ENCODE measurements at places on chromosomes 5 and 9.

- no peak for DNase-seq
These were observed 19.3 kb upstream of the SLC12A7 start for GRCh38 chr5:1131191-1131621.

- DNase-seq = no peak
These were observed 5.6 kb downstream of the IRX1 start for GRCh38 chr5:3601061-3601710.

DNA sequence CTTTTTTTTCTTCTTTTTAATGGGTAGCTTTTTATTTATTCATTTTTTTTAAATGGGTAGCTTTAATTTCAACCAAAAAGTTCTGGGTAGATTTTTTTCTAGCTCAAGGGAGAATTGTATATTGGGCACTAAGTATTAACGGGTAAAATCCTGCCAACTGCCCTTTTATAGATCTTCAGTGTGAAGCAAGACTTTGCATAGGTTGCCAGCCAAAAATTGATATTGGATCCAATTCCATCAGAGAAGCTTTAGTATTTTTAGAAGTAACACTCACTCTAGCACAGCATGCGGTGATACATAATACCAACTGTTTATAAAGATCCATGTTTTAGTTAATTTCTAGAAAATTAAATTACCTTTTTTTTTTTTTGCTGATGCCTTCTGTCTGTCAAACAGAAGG, 49.8 kb downstream of the SH3GL2 start:
- DNase-seq = no peak

DNA sequence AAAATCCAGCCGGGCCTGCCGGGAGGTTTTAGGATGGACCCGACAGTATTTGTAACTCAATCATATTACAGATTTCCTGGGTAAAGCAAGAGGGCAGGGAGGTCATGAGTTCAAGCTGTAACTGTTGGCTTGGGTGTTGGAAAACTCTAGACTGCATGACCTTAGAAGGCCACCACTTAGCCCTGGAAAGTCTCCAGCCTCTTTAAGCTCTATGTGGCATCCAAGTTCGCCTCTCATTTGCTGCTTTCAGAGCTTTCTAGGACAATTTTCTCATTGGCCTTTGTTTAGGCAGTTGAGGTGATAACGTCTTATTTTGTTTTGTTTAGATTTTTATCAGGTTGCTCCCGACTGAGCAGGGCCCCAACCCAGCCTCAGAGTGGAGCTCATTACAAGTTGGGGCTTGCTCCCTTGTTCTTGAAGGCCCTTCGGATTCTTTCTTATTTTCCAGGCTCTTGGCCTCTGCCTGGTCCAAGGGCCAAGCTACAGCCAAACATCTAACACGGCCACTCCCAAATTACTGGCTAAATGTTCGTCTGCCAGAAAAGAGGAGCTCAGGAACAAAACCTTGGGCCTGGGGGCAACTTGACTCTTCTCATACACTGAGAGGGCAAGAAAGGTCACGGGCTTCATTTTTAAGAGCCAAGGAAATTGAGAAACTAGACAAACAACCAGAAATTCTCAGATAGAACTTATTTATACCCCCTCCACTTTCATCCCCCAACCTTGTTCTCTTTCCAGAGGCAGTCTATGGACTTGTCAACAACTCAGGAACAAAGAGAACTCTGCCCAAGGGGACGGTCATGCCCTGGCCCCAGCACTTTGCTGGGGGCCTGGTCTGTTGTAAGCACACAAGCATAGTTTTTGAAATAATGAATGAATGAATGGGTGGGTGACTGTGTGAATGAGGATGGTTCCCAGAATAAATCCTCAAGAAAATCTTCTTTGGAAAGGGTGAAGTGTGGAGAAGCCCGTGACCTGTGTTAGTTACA, 526.9 kb downstream of the BNC2 start:
- DNase-seq = no peak

GRCh38 chr5:68395302-68395701, 179.7 kb downstream of the PIK3R1 start:
- no peak for DNase-seq

- no peak for DNase-seq
These were observed 1196.7 kb downstream of the EFNA5 start for GRCh38 chr5:106474066-106474465.

- no peak for DNase-seq
These were observed 197.9 kb downstream of the KCTD16 start for GRCh38 chr5:144368556-144368955.

DNA sequence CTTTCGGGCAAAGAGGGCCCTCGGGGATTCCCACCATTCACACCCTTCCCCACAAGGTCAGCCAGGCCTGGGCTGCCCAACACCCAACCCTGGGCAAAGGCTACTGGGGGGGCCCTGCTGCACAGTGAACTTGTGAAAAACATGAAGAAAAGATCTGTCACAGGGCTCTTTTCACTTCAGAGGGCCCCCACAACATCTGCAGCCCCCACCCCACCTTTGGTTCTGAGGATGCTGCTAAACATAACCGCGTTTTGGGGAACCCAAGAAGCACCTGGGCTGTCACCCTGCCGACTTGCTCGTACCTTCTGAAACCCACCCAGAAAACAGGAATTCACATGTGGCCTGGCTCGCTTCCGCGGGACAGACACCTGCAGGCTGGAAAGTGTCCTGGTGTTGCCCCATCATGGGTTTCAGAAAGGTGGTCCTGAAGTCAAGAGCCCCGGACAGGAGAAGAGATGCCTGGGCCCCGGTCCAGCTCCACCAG, 29.3 kb downstream of the B4GALT1 start:
- DNase-seq = no peak

DNA sequence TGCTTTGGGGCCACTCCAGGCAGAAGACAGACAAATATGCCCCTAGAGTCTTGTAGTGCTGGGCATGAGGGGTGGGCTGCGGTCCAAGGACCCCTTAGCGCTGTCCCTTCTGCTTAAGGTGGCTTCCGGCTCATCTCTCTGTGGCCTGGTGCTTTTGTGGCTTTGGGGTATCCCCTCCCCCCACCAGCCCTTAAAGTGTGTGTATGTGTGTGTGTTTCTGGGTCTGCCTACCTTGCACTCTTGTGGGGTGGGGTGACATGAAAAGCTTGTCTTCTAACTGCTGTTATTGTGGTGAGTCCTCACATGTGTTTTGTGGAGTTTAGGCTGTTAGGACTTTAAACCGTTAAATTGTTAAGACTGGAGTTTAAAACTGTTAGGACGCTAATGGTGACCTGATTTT, 23.6 kb downstream of the MARCHF6 start:
- no peak for DNase-seq

GRCh38 chr9:22100626-22101025, 91.5 kb upstream of the CDKN2B start:
- DNase-seq = no peak

GRCh38 chr5:56514245-56514644, 281.1 kb upstream of the ANKRD55 start:
- no peak for DNase-seq

DNA sequence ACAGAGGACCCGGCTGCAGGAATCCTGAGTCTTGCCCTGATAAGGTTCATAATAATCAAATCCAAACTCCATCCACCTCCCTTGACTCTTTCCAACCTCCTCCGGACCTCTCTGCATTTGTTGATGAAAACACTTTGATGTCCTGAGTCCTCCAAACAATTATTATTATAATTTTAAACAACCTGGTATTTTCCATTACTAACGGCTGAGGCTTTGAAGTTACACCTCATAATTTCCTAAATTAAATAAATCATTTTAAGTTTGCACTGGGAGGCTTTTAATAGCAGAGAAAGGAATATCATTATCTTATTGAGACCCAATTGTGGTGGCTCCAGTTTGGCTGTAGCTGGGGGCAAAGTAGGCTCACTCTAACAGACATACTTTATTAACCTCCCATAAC, 9.5 kb downstream of the MSX2 start:
- DNase-seq = no peak

- no peak for DNase-seq
These were observed 137.5 kb downstream of the MAT2B start for GRCh38 chr5:163642904-163643303.

GRCh38 chr5:123080215-123080614, 8.8 kb upstream of the PRDM6 start:
- no peak for DNase-seq

GRCh38 chr5:2751592-2752021, at the start of gene IRX2:
TSS of gene IRX2 (minus strand) at chr5:2751677. CDS start at chr5:2751413, 264 bp downstream.
- DNase-seq = peak; percentile 74

DNA sequence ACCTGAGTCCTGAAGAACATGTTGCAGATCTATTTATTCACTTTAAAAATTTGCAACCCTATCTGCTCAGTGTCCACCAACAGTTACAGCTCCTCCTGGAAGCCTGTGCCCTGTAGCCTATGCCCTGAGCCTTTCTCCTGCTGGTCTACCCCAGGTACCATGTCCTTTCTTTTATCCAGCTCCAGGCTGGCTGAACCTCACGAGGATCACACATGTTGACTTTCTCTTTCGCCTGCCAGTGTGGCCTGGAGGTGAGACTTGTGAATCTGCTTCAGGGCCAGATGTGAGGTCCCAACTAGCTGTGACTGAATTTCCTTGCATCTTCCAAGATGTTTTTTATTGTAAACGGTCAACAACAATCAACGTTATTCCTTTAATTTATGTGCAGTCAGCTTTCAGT, 70.7 kb downstream of the GDNF start:
- DNase-seq = no peak

- peak; percentile 31 for DNase-seq
These were observed 2.1 kb downstream of the CCDC192 start for GRCh38 chr5:127705120-127705892.

GRCh38 chr9:120659209-120659608, 55.1 kb downstream of the MEGF9 start:
- no peak for DNase-seq

GRCh38 chr5:1476967-1477310, 31.7 kb upstream of the SLC6A3 start:
- no peak for DNase-seq

- no peak for DNase-seq
These were observed 219.2 kb downstream of the PAPPA start for GRCh38 chr9:116372786-116373185.

GRCh38 chr5:94690778-94691177, 72.3 kb downstream of the SLF1 start:
- DNase-seq = no peak

GRCh38 chr9:124774129-124774978, 2.6 kb upstream of the OLFML2A start:
- DNase-seq = no peak

- peak; percentile 18 for DNase-seq
These were observed 433.4 kb upstream of the TNC start for GRCh38 chr9:115551396-115551795.

- no peak for DNase-seq
These were observed 35.1 kb downstream of the NNT start for GRCh38 chr5:43638107-43638506.

GRCh38 chr5:174626369-174626920, 97.9 kb upstream of the MSX2 start:
- DNase-seq = no peak

DNA sequence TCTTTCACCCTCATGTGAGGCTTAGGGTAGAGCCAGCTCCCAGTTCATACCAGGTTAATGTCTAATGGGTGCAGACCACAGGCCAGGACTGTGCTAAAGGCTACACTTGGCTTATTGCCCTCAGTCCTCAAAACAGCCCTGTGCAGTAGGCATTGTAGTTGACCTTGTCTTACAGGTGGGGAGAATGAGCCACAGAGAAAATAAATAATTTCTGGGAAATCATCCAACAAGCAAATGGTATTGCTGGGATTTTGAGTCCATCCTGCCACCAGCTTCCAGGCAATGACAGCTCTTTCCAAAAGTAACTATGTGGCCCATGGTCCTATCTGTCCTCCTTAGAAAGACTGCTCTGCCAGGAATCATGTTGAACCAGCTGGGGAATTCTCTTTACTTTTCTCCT, 450.0 kb downstream of the GADD45G start:
- no peak for DNase-seq

- peak; percentile 4 for DNase-seq
These were observed at the start of gene NTRK2 for GRCh38 chr9:84669288-84670137. TSS of gene NTRK2 (plus strand) at chr9:84669729. CDS start at chr9:84670749, 1,020 bp downstream.
